ENCODE measurements at places on chromosomes 12 and 14. TPM values are rescaled to one million over a fixed set of nuclear protein-coding genes. Genes with fewer than 3 reads are reported as not detected.

Gene TIGAR
- 5.9 TPM for total RNA-seq

Gene KLRK1
- total RNA-seq, result 1.7 TPM

Gene GARIN6
- not detected for total RNA-seq

Gene RPL41
- 1,420 TPM for total RNA-seq

DNA sequence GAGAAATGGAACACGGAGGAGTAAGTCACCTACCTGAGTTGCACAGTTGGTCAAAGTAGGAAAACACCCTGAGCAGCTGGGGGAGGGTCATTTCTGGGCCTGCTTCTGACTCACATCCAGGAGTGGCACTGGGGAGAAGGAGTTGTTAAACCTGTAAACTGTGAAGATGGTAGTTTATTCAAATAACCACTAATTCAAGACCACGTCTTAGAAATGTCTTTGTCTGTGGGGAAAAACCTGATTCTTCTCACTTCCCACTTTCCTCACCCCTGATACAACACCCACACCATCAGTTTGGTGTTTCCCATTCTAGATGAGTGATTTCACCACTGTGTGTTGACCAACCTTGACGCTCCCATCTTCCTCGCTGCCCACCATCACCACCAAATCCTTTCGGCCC lies 207.1 kb downstream of the ANO4 start:
- DNase-seq, result no peak

- no peak for DNase-seq
Measured at GRCh38 chr14:100359881-100360280, 36.7 kb downstream of the SLC25A47 start.

DNA sequence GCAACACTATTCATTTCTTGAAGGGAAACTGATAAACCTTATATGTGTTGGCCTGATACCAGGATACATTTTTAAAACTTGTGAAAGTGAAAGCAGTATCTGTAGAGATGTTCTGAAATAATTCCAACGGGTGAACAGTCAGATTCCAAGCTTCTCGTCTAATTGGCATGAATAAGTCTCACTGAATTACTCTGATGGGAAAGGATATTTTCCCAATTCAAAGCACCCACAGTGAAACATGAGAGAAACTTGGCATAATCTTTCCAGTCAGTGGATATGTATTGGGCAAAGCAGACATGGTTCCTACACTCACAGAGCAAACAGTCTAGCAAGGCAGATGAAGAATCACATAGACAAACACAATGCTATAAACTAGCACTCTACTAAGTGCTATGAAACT lies 413.1 kb downstream of the MED13L start:
- peak; percentile 16 for DNase-seq

GRCh38 chr12:232731-233614 lies 19.0 kb upstream of the SLC6A12 start:
- peak; percentile 83 for DNase-seq

Measured in tongue (tissue), 3 donors.